ENCODE measurements at places on chromosomes 3 and 15. TPM values are rescaled to one million over a fixed set of nuclear protein-coding genes. Genes with fewer than 3 reads are reported as not detected.

PIF1 gene
- polyA plus RNA-seq, result 17.7 TPM

RRP9 gene
- polyA plus RNA-seq, result 18.9 TPM

TCAIM gene
- polyA plus RNA-seq, result 26.0 TPM

FAM81A gene
- polyA plus RNA-seq, result 4.1 TPM

ST8SIA2 gene
- 6.1 TPM for polyA plus RNA-seq

CPLX3 gene
- polyA plus RNA-seq, result not detected

MELTF gene
- 5.9 TPM for polyA plus RNA-seq

HEMK1 gene
- polyA plus RNA-seq, result 24.3 TPM

ANKUB1 gene
- 0.47 TPM for polyA plus RNA-seq

SLC15A2 gene
- 17.7 TPM for polyA plus RNA-seq

CFAP161 gene
- 7.8 TPM for polyA plus RNA-seq

Measured in left lung (tissue), 14 donors.